Esophagus mucosa (tissue), 1 donor: ENCODE measurements at places on chromosomes 6 and 20.

- ATAC-seq = no peak
Measured at GRCh38 chr6:13505345-13505734, 17.9 kb upstream of the GFOD1 start.

- ATAC-seq = peak; percentile 79
Measured at GRCh38 chr20:4234128-4234527, 218.8 kb upstream of the RNF24 start.

DNA sequence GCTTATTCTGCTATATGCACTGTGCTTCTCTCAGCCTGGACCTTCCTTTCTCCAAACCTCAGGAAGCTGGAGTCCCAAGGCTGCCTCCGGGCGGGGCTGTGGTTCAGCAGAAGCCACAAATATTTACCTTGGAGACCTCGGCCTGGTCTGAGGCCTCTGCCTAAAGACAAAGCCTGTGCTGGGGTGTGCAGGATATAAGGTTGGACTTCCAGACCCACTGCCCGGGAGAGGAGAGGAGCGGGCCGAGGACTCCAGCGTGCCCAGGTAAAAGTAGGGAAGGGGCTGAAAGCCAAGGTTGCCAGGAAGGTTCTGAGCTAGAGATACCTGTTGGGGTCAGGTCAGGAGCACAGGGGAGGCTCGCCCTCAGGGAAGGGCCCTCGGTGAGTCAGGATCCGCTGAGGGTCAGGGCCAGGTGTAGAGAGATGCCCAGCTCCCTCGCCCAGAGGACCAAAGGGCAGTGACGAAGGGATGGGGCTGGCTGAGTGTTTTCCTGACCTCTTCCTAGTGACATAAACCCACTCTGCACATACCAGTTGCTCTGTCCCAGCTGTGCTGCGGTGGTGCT, at the start of gene BPIFB1:
BPIFB1 (plus strand) TSS at position 224 of the 565 bp plus-strand sequence. CDS start 2,860 bp downstream, outside the sequence.
- ATAC-seq = no peak

DNA sequence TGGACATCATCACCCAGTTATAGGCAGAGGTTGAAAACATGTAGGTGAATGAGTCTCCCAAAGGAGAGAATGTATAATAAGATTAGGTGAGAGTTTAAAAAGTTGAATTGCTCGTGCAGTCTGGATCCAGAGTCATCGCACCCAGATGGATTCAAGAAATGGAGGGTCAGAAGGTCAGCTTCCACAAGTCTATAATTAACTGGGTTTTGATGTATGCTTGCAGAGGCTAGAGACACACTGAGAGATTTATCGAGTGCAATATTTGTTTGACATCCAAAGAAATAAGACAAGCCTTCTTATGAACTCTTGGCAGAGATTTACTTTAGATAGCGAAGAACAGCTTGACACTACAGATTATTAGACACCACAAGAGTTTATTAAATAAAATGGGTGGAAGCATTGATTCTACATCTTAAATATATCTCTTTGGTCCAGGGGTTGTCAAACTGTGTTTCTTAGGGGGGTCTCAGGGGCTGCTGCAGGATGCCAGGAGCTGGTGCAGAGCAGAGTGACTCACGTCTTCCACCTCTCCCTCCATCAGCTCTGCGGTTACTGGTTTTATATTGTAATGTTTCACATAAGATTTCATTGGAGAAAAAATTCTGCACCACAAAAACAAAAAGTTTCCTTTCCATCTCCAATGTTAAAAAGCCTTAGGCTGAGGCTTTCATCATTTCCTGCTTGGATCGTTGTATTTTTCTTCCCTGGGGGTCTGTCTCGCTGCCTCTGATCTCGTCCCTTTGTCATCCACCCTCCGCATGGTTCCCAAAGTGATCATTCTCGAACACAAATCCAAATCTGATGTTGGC, 176.2 kb upstream of the AHI1 start:
- ATAC-seq = no peak
